ENCODE measurements at places on chromosomes 12 and 14.

DNA sequence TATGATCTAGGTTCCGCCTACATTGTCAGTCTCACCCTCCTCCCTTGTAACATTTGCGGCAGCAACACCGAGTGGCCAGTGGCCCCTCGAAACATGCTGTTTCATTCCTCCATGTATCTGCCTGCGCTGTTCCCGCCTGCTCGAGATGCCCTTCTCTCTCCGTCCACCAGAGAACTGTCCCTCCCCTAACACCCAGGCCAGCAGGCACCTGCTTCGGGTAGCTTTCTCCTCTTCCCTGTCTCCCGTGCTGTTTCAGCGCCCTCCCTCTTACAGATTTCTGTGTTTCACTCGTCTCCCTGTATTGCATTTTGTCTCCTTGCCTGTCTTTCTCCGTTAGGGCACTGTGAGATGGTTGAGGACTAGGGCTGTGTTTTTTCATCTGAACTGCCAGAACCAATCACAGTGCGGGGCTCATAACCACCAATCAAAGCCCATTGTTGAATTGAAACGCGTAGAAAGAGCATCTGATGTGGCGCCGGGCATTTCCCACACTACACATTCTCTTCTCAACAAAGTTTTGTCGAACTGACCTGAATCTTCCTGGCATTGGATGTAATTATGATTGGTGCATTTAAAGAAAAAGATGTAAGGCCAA, 40.9 kb upstream of the ELK3 start:
- no peak for DNase-seq

DNA sequence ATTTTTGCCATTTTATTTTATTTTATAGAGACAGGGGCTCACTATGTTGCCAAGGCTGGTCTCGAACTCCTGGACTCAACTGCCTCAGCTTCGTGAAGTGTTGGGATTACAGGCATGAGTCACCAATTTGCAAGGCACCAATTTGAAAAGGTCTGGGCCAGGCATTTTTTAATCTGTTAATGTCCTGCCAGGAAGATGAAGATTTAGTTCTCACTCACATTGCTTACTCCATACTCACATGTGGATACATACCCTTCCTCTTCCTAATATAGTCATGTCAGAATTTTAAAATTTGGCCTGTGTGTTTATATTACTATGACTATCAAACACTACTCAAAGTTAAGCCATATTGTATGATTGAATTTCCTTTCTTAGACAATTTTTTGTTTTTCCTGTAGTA, 15.3 kb upstream of the EML1 start:
- no peak for DNase-seq

DNA sequence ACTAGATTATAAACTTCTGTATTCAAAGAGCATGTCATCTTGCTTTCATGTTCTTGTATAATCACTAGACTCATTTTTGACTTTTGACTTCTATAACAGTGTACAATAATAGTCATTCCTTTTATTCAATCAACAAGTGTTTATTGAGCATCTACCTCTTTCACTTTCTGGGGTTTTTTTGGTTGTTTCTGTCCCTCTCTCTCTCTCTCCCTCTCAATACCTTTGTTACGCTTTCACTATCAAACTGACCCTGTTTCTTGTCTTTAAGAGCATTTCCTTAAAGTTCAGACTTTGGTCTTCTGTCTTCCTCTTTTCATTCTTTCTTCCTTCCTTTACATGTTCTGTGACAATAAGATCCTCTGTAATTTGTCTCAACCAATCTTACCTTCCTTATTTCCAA, 49.5 kb downstream of the GPR137C start:
- DNase-seq = no peak

DNA sequence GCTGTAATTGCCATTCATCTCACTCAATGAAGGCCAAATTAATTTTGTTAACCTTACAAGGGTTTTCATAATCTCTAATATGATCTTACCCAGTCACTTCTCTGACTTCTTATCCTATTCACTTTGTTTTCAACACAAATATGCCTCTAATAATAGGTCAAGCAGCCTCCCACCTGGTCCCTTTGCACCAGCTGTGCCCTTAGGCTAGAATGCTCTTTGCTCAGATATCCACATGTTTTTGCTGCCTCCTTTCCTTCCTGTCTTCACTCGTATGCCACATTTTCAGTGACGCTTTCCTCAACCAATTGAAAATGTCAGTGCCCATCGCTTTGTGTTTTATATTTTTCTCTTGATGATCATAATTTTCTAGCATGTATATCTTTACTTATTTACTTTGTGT, 106.4 kb upstream of the SYT10 start:
- no peak for DNase-seq

GRCh38 chr14:93269341-93270068, 62.4 kb downstream of the UBR7 start:
- DNase-seq = no peak

DNA sequence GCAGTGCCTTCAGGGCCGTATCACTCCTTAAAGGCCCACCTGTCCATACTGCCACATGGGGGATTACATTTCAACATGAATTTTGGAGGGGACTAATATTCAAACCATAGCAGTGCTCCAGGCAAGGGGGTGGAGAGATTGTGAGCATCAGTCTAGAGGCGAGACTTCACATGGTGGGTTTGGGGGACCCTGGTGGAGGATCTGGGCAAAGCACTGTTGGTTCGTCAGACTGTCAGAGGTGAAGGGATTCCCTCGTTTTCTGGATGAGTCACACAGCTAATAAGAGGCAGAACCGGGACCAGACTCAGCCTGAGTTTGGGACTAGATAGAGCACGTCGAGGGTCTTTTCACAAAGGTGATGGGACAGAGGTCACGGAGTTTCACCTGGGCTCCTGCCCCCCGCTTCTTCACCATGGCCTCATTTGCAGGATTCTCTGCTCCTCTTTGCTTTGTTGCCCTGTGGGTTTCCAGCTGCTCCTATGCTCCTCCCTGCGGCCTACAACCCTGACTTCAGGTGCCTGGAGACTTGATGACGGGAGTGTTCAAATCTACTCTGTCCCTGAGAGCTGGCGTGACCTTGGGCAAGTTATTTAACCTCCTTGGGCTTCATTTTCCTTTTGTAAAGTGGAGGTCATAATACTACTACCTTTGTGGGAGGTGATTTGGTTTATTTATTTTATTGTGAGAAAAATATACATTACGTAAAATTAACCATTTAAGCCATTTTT, 41.5 kb downstream of the TEAD4 start:
- DNase-seq = no peak

DNA sequence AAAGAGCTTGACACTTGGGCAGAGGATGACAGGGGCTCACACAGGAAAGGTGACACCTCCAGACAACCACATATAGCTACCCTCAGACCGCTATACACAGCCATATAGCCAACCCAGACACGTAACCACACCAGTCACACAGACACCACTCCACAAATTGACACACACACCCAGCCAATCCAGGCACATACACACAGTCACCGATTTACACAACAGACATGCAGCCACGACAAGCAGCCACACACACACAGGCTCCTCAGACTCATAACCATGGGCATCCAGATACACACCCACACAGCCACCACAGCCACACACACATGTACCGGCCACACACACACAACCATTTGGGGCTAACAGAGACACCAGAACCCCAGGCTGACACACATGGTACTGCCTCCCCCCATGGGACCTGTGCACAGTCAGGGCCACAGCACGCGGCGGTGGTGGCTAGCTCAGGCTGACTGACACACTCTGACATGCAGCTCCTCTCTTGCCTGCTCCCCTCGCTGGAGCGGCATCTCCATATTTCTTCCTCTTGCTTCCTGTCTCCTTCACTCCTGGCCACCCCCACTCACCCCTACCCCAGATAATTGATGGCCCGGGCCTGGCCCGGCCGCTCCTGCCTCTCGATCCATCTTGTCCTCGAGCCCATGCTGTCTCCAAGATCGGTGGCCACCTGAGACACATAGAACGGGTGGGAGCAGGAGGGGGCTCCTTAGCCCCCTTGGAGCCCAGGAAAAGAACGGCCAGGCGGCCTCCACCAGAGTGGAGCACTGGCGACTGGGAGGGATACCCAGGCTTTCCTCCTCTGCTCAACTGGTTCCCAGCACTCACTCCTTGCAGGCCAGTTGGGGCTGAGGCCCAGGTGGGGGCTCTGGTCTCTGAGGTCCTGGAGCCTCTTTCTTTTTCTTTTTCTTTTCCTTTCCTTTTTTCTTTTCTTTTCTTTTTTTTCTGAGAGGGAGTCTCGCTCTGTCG, 6.0 kb upstream of the SHMT2 start:
- no peak for DNase-seq

DNA sequence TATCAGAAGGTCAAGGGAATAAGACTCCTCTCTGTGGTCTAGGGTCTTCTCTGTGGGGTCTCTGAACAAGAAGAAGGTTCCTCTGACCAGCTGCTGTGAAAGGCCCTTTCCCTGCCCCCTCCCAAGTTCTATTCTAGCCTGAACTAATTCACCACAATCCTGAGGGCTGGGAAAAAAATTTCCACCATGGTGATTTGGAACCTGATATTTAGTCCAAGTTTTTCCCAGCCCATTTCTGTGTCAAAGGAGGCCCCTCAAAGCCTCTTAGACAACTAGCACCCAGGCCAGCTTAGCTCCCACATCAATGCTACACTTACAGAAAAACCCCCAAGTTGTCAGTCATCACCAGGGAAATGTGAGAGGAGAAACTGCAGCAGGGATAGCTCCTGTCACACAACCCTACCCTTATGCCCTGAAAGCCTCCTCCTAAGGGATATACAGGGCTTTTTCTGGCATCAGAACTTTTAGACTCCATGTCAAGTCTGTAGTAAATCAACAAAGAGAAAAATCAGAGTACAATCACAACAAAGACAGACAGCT, 4.5 kb downstream of the FMNL3 start:
- DNase-seq = no peak

DNA sequence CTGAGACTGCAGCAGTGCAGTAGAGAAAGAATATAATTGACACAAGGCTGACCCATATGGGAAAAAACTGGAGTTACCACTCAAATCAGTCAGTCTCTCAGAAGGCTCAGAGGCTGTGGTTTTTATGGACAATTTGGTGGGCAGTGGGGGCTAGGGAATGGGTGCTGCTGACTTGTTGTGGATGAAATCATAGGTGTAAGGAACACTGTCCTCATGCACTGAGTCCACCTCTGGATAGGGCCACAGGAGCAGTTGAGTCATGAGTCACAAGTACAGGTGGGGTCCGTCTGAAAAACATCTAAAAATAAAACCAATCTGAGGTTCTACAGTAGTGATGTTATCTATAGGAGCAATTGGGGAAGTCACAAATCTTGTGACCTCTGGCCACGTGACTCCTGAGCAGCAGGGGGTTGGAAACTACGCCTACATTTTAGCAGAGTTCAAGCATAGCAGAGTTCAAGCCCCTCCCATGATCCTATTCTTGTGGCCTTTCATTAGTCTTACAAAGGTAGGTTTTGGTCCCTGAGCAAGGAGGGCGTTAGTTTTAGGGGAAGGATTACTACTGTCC, 18.1 kb upstream of the SGPP1 start:
- no peak for DNase-seq
